ENCODE measurements at places on chromosomes 6 and 20.

DNA sequence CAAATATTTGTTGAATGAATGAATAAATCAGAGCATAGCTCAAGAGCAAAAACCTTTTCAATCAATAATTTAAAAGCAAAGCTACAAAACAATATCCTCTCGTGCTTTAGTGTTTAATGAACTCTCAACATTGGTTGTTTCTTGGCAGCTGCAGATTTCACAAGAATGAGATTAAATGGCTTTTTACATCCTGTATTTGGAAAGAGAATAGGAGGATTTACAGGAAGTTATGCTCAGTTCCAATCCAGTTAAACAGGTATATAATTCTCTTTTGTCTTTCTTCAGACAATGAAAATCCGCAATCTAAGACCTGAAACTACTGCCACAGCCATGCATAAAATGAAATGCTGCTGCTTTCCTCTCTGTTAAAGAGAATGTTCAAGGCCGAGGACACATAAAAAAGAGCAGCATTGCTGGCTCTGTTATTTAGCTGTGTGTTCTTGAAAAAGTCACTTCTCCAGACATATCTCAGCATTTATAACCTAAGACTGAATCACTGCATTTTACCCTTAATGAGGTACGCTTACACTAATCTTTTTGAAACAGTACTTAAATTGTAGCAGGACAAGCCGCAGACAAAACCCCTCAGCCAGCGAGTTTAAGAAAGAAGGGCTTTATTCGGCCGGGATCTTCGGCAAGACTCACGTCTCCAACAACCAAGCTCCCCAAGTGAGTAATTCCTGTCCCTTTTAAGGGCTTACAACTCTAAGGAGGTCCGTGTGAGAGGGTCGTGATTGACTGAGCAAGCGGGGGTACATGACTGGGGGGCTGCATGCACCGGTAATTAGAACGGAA, 3.6 kb downstream of the C6orf52 start:
- DNase-seq = no peak

- no peak for DNase-seq
These were observed 110.5 kb downstream of the VEGFA start for GRCh38 chr6:43880236-43881137.

DNA sequence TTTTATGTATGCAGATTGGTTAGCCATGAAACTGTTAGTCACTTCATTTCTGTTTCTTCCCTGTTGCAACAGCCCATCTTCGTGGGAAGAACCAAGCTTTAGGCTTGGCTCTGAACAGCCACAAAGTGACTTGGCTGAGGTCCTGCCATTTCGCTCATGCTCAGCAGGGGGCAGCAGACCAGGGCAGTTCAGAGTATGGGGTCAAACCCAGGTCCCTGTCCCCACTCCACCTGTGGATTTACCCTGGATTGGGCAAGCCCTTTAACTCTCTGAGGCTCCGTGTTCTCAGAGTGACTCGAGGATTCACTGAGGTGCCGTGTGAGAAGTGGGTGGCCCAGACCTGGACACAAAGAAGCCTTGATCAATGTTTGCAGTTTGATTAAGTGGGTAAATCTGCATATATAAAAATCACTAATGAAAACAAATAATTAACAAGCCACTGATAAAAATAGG, 19.8 kb upstream of the MAP1LC3A start:
- DNase-seq = no peak

DNA sequence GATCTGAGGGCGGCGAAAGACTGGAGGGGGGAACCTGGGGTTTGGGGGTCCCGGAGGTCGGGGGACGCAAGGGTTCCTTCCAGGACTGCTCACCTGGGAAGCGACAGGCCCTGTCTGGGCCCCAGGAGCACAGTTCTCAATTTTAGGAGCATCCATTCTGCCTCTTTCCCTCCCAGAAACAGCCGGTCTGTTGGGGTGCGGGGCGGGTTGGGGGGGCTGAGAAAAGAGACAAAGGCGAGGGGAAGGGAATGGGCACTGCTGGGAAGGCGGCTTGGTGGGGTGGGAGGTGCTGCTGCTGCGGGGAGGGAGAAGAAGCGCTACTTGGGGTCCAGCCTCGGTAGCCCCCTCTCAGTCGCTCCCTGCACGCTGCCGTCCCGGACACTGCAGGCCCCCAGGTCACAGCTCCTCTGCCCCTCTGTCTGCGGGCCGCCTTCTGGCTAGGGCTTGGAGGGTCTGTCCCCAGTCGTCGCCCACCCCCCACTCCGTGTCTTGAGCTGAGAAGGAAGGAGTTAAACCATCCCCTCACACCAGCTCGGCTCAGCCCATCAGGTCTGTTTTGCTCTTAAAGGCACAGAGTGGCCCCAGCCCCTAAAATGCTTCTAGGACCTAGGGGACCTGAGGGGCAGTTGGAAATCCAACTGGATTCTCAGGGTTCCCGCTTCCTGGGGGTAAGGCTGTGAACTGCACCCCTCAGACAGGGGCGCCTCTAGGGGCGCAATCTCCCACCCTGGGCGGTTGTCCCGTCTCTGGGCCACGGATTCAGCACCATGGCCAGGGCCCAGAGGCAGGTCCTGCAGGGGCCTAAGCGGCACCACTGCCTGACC, 690 bp downstream of the GDAP1L1 start:
- no peak for DNase-seq

DNA sequence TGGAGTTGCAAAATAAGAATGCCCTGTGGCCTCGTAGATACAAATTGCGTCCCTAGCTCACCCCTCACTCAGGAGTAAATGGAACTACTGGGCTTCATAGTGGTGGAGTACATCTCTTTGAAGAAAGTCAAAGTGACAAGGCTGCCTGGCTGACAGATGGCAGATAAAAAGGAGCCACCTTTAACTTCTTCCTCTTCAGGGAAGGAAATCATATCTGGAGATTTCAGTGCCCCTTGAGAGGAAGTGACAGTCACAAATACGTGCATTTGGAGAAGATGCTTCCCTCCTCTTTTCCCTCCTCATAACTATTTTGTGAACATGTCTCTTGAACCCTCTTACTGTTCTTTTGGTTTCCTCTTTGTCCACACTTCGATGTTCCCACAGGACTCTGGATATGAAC, 43.2 kb downstream of the PPP1R3G start:
- DNase-seq = no peak

DNA sequence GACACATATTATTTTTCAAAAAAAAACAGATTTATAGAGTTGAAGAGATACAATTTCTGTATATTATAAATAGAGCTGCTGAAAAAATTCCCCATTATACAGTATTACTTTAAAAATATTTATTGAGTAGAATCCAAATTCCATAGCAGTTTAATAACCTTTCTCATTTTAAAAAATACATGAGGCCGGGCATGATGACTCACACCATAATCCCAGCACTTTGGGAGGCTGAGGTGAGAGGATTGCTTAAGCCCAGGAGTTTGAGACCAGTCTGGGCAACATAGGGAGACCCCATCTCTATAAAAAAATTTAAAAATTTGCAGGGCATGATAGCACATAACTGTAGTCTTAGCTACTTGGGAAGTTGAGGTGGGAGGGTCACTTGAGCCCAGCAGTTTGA, 13.0 kb downstream of the ATRN start:
- no peak for DNase-seq

DNA sequence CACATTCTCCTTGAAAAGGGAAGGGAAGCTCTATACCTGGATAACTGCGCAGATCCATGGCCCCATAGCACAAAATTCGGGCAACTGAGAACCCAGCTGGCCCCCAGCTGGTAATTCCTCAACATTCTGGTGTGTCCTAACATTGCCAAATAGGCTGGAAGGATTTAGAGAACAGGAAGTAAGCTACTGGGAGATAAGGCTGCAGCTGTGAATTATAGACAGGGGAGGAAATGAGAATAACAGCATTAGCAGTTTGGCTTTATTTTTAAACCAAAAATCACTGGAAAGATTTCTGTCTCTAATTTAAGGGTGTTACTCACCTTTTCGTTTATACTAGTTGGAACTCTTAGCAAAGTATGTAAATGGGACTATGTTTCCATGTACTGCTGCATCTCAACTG, 97.2 kb downstream of the TULP4 start:
- no peak for DNase-seq

GRCh38 chr6:44257753-44258324, 511 bp upstream of the SLC35B2 start:
- no peak for DNase-seq

DNA sequence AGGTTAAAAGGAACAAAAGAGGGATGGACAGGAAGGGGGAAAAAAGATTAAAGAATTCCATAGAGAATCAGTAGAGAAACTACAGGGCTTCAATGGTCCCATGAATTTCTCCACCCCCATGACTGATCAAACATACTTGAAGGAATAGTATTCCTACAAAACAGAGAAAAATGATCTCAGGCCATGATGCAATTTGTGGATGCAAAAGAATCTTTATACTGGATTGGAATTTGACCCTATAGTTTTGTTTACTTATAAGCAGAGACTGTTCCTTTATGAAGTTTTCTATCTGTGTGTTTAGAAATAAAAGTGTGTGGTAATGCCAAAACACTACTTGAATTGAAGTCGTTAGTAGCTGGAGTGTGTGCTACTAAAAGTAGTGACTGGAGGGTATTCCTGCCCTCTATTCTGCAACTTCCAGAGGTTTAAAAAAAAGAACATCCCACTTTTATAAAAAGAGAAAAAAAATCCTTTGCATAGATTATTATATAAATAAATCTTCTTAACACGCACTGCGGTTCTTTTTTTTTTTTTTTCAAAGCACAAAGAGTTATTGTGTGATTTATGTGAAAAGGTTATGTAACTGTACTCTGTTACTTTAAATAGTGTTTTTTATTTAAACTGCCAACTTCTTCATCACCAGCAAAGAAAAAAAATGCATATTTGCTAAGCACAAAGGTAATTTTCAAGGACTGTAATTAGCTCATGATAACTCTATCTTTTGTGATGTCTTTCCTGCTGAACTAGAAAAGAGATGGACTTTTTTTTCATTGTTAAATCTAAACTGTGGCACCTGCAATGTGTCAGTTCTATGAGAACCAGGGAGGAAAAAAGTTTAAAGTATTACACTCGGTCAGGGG, 214.5 kb upstream of the CITED2 start:
- no peak for DNase-seq

DNA sequence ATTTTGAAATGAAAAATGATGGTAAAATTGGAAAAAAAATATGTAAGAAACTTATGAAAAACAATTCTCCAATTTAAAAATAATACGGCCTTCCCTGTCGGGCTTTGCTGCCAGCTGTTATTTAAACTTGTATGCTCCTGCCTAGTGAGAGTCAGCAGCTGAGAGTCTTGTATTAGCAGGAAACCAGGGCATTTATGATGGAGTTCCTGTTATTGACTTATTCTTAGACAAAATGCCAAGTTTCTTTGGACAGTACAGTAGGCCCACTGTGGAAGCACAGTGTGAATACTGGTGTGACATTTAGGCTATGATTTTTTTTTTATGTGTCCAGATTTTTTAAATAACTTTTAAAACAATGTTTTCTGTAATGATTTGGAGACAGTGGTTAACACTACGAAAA, 42.1 kb downstream of the GMDS start:
- no peak for DNase-seq

GRCh38 chr20:46933150-46933549, 38.5 kb downstream of the EYA2 start:
- no peak for DNase-seq

DNA sequence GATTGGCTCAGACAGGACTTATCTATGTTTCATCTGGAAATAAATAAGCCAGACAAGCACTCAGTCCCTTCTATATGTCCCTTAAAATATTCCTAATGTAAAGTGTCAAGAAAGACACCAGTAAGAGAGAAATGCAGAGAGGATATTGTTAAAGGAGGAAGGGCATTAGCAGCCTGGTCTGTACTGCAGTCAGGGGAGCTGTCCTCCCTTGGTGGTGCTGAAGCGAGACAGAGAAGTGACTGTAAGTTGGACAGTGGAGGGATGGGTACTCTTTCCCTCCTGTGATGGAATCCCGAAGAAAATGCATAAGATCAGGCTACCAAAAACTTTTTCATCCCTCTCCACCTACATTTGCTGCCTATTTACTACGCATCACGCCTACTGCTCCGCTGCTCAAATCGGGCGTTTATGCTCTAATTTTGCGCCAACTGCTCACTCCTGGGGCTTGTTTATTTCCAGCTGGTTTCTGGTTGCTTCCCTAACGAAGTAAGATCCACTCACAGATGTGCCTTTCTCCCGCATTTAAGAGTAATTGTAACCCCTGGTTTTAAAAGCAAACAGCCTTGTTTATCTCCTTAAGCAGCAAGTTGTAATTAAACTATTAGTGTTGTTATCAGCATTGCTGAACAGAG, 35.2 kb downstream of the PHACTR1 start:
- no peak for DNase-seq

GRCh38 chr6:9492790-9493189, 922.1 kb downstream of the TFAP2A start:
- DNase-seq = no peak

DNA sequence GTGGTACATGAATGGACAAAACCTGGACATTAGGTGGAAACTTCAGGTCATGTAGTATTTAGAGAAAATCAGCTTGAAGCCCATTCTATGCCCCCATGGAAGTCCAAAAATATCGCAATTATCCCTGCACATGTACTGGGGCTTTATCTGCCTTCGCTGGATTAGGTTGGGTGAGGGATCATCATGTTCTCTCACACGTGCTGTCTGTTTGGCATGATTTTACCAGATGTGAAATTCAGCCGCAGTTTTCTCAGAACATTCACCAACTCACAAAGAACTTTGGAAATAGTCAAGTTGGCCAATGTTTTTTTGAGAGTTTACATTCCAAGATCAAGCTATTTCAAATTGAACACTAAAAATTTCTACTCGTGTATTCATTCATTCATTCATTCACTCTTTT, 459.8 kb upstream of the CITED2 start:
- no peak for DNase-seq

DNA sequence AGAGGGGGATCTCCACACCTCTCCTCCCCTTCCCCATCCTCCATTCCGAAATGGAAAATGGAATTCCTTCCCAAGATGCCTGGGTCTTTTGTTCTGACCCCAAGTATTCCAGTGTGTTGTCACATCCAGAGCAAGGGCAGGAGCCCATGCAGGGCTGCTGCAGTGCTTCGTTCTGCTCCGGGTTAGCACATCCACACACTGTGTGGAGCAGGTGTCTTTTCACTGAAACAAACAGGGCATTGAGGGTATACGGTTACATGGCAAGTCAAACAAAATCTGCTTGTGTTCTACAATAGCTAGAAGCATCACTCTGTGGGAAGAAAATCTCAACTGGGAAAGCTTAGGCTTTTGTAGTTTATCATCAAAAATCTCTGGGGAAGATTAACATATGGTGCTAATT, 56.9 kb downstream of the LYRM2 start:
- no peak for DNase-seq

DNA sequence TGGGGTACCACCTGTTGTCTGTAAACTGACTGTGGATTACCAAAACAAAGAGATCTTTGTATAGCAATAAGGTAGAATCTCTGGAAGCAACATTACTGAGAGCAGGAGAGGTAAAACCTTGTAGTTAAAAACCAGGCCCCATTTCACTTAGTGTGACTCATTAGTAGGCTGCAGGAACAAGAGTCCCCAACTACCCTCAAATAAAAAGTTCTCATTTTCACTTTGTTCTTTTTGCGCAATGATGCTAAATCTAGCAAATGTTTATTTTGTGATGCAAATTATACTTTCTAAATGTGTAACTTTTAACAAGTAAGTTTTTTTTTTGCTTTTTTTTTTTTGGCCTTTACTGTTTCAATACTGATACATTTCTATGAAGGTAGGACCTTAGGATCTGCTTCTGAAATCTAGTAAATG, 67.1 kb downstream of the ESF1 start:
- no peak for DNase-seq
